Muscle of back (tissue), 13 donors: ENCODE measurements at places on chromosomes 13 and 19.
A peak's percentile ranks its signal among the peaks of the same experiment; 100 is the strongest.

GRCh38 chr19:482186-483041, 13.9 kb upstream of the MADCAM1 start:
- DNase-seq, result no peak

DNA sequence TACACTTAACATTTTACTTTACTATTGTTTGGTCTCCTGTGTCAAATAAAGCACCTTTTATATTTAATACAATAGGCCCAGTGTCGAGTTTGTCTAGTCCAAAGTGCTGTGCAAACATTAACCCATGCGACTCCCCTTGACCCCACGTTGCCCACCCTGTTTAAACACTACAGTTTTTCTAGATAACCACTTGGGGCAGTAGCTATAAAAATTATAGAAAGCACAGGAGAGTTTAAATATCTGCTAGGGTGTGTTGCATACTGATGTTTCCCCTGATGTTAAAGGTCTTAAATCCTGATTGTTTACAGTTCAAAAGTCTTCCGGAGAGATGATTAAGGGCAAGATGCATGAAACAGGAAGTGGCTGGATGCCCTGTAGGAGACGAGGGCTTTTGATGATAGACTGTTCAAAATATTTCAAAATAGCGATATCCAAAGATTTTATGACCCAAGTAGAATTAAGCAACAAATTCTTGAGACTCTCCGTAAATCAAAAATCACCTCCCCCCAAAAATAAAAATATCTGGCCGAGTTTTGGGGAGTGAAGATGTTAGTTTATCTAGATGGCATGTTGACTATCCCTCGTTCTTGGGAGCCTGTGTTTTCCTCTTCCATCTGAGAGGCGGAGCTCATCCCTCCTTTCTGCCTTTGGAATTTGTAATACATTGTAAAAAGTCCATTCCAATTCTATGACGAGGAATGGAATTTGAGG, 167.1 kb downstream of the FGF9 start:
- no peak for DNase-seq

DNA sequence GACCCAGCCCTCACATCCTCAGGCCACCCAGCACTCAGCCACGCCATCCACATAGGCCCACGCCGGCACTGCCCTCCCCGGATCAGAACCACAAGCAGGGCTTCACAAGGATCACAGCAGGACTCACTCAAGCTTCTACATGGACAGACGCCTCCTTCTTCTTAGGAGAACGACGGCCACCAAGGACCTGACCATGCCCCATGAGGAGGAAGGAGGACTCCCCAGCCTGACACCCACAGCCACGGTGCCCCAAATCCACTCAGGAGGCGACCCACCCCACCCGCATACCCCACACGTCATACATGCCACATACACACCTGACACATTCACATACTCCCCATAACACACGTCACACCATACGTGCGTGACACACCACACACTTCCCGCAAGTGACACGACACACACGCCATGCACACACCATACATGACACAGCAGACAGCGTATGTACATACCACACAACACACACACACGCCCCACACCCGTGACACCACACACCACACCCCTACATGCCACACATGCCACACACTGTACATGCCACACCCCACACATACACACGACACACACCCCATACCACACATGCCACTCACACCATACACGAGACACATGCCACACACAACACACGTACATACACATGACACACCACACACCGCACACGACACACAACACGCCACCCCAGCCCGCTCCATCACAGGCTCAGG, 50.4 kb downstream of the MLLT1 start:
- no peak for DNase-seq

DNA sequence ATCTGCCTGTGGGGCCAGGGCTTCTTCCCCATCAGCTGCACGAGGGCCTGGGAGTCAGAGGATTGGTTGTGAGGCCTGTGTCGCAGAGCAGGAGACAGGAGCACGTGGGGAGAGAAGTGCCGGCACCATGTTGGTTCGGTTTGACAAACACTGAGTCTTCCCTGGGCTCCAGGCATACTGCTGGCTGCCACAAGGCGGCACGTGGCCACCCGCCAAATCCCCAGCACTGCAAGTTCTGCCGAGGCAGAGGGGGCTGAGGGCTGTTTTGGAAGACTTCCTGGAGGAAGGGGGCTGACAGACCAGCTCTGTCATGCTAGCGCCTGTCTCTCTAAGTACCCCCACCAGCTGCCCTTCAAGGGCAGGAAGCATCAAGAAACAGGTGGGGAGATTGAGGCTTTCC, 9.5 kb downstream of the SHANK1 start:
- DNase-seq, result no peak

DNA sequence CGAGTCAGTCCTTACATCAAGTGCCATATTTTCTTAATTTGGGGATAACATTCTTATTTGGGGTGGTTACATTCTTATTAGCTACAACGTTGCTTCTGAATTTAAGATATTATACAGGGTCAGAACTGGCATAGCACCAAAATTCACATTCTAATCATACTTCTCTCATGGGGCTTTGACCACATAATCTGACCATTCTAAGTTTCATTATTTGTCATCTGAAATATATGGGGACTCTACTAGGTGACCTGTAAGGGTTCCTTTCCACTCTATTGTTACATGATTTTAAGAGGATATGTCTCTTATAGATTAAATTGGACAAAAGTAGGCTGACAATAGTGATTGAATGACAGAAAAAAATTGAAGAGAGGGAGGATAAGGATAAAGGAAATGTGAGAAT, 536.5 kb downstream of the KCTD12 start:
- no peak for DNase-seq

- DNase-seq, result no peak
These were observed 209.6 kb downstream of the ATP8A2 start for GRCh38 chr13:25581351-25581750.

- no peak for DNase-seq
These were observed 107.2 kb upstream of the MLNR start for GRCh38 chr13:49112782-49113525.

- DNase-seq, result no peak
These were observed at the start of gene TMPRSS9 for GRCh38 chr19:2359992-2360685. Gene TMPRSS9 (plus strand): TSS chr19:2360265. CDS start chr19:2389786, 29,521 bp downstream.

GRCh38 chr13:98228661-98229341, 51.7 kb upstream of the RNF113B start:
- DNase-seq, result no peak

DNA sequence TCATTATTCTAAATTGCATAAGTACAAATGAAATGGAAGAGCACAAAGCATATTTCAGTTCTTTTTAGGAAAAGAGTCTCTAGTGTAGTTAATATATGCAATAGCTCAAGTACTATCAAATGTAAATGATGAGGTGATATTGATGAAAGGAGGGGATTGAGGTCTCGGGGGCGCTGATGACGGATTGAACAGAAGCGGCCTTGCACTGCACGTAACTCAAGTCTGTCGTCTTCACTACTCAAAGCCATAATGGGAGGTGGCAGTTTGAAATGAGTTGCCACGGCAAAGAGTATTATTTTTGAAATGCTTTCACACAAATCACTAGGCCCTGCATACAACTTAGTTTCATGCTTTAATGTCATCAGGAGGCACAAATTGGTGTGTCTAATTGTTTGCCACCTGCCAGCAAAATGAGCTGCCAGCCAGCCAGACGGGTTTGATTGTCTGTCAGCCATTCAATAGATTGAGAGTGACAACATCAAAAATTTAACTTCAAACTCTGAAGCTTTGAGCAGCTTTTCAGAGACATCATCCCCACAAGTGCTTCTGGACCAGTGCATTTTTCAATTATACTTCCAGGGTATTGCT, 256.6 kb downstream of the NBEA start:
- no peak for DNase-seq

DNA sequence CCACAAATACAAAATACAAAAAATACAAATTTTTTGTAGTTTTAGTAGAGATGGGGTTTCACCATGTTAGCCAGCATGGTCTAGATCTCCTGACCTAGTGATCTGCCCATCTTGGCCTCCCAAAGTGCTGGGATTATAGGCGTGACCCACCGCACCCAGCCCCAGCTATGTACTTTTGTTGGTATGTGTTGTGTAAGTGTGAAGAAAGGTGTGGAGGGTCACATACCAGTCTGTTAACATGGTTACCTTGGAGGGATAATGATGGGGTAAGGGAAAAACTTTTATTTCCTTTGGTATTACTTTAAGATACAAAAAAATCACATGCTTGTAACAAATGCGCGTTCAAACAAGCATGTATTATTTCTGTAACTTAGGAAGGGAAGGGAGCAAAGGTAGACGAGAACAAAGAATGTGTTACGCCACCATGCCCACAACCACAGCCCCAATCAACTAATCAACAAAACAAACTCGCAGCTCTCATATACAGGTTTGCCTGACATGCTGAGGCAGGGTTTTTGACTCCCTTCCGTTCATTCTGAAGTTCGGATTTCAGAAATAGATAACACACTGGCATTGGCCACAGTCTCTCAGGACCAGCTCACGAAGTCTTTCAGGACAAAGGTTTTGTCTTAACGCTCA, 13.5 kb upstream of the VWA8 start:
- no peak for DNase-seq

DNA sequence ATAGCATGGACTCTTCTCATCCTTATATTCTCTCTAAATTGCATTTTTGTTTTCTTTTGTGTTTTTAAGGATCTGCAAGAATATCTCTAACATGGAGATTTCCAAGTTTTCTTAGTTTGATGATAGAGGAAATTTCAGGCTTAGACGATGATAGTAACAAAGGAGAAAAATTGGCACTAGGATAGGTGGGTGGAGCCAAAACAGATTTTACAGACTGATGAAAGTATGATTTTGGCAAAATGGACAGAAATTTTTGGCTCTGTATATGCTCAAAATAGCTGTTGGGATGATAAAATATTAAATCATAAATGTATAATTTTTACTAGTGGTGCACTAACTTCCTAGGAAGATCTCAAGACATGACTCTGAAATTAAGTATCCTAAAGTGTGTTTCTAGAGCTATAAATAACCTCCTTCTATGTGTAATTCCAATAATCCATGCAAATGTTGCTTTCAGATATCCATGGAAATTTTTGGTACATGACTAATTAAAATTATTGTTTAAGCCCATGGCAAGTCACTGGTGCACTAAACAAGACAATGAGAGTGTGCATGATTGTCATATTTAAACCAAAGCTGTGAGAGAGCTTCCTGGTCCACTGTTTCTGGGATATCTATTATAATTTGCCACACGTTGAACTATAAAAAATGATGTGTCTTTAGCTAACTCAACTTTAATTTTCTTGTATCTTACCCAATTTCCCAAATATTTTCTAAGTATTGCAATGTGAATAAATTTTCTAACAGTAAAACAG, 55.8 kb upstream of the NBEA start:
- DNase-seq, result peak; percentile 29
